ENCODE measurements at places on chromosomes 11 and 22.

DNA sequence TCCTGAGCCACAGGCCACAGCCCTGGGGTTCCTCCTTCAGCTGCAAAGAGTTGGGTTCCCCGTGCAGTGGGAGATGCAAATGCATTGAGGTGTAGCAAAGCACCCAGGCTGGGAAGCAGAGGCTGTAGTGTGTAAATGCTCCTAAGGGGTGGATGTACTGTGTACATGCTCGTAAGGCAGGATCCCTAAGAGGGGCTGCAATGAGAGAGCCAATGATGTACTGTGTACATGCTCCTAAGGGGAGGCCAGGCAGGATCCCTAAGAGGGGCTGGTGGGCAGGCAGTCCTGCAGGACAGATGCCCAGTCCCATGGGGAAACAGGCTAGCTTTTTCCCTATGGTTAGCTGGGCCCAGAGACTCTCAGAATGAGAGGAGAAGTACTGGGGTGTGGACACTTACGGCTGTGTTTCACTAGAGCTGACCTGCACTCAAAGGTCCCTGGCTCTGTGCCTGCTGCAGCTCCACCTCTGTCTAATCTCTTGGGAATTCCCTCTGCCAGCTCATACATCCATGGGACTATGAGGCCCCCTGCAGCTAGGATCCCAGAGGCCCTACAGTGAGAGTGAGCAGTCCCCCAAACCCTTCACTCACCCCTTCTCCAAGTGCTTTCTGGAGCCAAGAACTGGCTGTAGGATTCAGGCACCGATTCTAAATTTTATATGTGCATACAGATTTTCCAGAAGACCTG, 261.9 kb upstream of the LUZP2 start:
- DNase-seq, result peak; percentile 16

DNA sequence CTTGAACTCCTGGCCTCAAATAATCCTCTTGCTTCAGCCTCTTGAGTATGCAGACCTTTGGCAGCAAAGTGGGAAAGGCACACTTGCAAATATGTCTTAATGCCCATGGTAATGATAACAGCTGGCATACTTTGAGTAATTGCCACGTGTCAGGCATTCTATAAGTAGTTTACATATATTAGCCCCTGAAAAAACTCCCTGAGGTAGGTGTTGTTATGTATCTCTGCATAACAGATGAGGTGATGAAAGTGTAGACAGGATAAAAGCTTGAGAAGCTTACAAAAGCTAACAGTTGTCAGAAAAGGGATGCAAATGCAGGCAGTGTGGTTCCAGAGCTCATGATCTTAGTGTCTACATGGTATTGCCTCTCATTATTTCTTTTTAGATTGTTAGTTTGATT, 291.1 kb upstream of the C11orf87 start:
- no peak for DNase-seq

- no peak for DNase-seq
These were observed 1.4 kb downstream of the TRPC6 start for GRCh38 chr11:101582236-101582988.

GRCh38 chr11:131391176-131391575, 20.8 kb downstream of the NTM start:
- no peak for DNase-seq

- DNase-seq, result no peak
These were observed 19.9 kb upstream of the CCDC86 start for GRCh38 chr11:60821827-60822599.

GRCh38 chr11:66976028-66976467, 944 bp downstream of the C11orf86 start:
- peak; percentile 51 for DNase-seq

DNA sequence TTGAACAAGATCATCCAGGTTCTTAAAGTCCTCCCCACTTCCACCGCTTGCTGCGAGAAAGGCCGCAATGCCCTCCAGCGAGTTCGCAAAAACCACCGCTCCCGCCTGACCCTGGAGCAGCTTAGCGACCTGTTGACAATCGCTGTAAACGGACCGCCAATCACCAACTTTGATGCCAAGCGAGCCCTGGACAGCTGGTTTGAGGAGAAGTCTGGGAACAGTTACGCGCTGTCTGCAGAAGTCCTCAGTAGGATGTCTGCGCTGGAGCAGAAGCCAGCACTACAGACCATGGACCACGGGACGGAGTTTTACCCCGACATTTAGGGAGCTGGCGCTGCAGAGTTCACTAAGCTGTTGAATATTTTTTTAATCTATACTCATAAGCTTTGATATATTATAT, 58.3 kb downstream of the SYT13 start:
- no peak for DNase-seq

DNA sequence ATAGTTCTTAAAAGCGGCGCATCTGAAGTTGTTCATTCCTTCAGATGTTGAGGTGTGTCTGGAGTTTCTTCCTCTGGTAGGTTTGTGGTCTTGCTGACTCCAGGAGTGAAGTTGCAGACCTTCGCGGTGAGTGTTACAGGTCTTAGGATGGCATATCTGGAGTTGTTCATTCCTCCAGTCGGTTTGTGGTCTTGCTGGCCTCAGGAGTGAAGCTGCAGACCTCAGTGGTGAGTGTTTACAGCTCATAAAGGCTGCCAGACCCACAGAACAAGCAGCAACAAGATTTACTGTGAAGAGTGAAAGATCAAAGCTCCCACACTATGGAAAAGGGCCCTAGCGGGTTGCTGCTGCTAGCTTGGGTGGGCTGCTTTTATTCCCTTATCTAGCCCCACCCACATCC, 201.7 kb upstream of the PDGFD start:
- no peak for DNase-seq

Measured in endothelial cell of umbilical vein (primary cell).